ENCODE measurements at places on chromosomes 2 and 18. TPM values are rescaled to one million over a fixed set of nuclear protein-coding genes. Genes with fewer than 3 reads are reported as not detected.

Gene TUBA4A
- 14.0 TPM for total RNA-seq

DNA sequence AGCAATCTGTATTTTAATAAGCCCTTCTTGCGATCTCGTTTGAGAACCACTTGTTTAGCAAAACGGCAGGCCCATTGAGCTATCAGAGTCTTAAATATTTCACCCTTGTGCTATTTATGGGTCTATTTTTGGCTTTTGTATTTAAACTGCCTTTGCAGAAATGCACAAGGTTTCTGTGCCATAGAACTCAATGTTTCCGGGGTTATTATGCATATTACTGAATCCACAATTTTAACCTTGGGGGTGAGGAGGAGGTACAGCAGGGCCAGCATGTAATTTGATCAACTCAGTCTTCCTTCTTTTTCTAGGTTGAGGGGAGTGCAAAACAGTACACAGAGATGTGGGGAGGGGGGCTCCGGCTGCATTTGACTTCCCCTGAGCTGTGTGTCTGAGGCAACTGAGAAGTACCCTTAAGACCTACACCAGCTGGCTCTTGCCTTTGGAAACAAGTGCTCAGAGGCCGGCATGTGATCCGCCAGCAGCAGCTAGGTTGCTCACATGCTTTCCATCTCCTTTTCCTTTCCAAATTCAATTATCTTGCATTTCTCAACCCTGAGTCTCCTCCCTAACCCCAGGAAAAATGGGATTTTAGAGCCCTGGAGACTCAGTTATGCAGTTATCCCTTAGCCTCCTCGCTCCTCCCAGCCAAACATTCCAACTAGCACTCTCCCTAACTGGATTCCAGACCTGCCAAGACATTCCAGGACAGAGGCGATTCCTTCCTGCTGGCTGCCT lies 103.0 kb downstream of the HNRNPLL start:
- no peak for DNase-seq

DNA sequence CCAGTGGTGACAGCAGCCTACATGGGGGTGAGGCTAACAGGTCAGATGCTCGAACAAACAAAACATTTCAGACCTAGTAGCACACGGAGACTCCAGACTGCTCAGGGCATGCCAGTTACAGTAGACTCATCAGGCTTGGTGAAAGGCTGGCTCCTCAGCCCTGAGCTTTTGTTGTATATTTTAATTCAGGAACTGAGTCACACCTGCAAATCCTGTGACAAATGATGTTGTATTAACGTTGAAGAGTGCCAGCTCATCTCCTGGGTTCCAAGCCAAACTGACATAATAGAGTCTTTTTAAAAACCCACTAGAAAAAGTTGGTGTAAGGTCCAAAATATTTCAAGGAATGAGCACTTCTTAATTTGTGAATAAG lies 65.3 kb downstream of the C1D start:
- DNase-seq, result peak; percentile 75

DNA sequence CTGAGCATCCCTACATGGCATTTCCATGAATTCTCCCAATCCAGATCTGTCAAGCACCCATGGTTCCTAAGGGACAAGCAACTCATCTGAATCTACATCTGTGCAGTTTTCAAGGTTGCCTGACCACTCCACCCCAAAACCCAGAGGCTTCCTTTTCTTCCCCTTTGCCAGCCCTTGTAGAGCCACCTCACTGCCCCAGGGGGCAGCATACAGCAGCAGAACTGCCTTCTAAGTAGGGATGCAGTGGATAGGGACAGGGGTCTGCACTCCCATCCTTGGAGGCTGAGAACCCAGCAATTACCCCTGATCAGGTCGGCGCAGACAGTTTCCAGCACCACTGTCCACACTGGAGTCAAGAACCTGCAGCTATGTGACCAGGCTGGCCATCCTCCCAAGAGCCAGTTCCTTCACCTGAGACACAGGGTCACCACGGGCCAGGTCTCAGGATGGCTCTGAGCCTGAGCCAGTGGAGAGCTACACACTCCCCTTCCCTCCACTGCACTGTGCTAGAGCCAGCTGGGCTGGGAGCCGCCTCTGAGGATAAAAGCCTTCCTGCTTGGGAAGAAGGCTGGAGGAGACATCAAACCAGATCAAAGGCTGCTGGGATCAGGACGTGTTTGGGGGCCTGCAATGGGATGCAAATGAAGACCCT lies 283.1 kb downstream of the CELF4 start:
- DNase-seq, result no peak

Gene SERPINB12
- total RNA-seq, result not detected

DNA sequence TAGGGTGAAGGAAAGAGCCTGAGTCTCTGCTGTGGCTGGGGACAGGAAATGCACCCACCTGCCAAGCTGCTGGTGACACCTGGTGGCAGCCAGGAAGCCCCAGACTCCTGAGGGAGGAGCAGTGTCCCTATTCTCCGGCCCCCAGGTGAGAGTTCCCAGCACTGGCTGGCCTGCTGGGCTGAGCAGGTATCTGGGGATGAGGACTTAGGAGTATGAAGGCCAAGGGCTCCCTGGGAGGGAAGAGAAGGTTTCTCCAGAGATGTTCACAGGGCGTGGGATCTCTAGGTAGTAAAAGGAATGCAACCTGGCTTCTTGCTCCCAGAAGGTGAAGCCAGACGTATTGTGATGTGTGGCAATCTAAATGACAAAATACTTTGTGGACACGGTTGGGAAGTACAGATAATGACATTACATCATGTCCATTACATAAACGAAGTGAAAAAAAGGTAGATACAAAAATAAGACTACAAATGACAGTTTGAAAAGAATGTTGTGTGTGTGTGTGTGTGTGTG lies 75.8 kb upstream of the SLC1A4 start:
- no peak for DNase-seq

GRCh38 chr2:224573724-224574123 lies 11.4 kb downstream of the CUL3 start:
- no peak for DNase-seq

Gene LTBP1
- 41.9 TPM for total RNA-seq

Gene DUSP2
- 0.53 TPM for total RNA-seq

- DNase-seq, result no peak
Measured at GRCh38 chr18:4311136-4311535, 144.0 kb downstream of the DLGAP1 start.

- DNase-seq, result no peak
Measured at GRCh38 chr18:49177812-49178211, 227.0 kb upstream of the SMAD7 start.

Gene CNGA3
- not detected for total RNA-seq

Gene YES1
- total RNA-seq, result 255 TPM

DNA sequence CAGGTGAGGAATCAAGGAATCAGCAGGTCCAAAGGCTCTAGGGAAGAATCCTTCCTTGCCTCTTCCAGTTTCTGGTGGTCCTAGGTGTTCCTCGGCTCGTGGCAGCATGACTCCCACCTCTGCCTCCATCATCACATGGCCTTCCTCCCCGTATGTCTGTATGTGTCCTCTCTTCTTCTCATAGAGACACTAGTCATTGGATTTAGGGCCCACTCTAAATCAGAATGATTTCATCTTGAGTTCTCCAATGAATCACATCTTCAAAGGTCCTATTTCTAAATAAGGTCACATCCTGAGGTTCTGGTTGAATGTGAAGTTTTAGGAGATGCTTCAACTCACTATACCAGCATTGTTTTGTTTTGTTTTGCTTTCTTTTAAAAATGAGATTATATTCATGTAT lies 11.1 kb upstream of the AGFG1 start:
- DNase-seq, result no peak

GRCh38 chr2:54673501-54673998 lies 49.9 kb upstream of the EML6 start:
- DNase-seq, result peak; percentile 83

Measured in pulmonary artery endothelial cell (primary cell).